ENCODE measurements at places on chromosomes 12 and 14.

GRCh38 chr12:110717037-110717436 lies 25.7 kb downstream of the PPP1CC start:
- no peak for DNase-seq

- peak; percentile 40 for DNase-seq
These were observed 26.6 kb upstream of the LTA4H start for GRCh38 chr12:96061864-96062453.

DNA sequence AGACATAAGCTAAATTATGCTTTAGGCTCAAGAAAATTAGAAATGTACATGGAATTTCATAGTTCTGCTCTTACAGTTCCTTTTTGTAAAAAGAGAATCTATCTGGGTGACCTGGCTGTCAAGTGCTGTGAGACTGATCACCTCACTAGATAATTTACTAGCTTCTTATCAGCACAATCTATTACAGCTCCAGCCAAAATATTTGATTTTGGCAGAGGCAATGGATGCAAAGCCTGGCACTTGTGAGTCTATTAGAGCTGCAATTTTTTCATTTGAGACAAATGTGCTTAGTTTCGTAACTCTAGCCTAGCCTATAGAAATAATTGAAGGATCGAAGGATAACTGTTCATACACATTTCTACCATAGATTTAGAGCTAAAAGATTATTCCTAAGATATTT lies 927.5 kb downstream of the SLC6A15 start:
- peak; percentile 3 for DNase-seq

GRCh38 chr12:50581226-50582184 lies 76.7 kb downstream of the DIP2B start:
- DNase-seq: no peak

GRCh38 chr14:22821193-22822015 lies 6.2 kb upstream of the SLC7A7 start:
- DNase-seq: no peak

- DNase-seq: no peak
These were observed 1.0 kb upstream of the KDM2B start for GRCh38 chr12:121581686-121582429.

- DNase-seq: no peak
These were observed 7.1 kb downstream of the RHOF start for GRCh38 chr12:121786440-121786825.

DNA sequence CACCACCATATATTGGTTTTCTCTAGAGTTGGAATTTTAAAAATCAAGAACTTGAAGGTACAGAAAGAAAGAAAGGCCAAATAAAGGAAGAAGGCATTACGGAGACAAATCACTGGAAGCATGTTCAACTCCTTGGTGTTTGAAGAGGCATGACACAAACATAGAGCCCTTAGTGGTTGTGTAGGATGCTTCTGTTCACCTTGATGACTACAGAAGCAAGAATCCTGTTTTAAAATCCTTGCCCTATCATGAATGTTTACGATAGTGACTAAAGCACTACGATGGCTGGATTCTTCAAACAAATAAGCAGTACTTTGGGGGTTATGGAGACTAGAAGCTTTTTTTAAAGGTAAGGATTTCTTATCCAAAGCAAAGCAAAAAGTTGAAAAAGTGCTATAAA lies 10.3 kb upstream of the ISM2 start:
- no peak for DNase-seq

GRCh38 chr12:30098677-30099076 lies 314.9 kb upstream of the TMTC1 start:
- DNase-seq: no peak

- DNase-seq: no peak
These were observed 267.6 kb downstream of the ADGRD1 start for GRCh38 chr12:131221061-131221956.

DNA sequence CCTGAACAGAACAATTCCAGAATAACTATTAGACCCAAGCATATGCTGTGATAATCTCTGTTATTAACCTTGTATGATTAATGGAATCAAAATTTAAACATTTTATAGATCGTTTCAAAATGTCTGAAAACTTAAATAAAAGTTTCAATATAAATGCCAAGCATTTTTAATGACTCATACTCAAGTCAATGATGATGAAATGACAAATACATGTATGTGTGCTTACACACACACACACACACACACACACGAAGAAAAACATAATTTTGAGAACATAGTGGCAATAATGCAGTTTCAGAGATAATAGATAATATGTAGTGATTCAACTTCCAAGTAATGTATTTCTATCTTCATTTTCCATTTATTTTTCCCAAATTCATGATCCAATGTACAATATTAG lies 384.9 kb upstream of the FOXG1 start:
- DNase-seq: no peak

- DNase-seq: no peak
These were observed 134.1 kb upstream of the SSTR1 start for GRCh38 chr14:38073641-38074040.

- no peak for DNase-seq
These were observed 18.6 kb downstream of the C14orf132 start for GRCh38 chr14:96057738-96058137.

GRCh38 chr14:52286661-52287649 lies 19.5 kb downstream of the PTGDR start:
- no peak for DNase-seq

- DNase-seq: no peak
These were observed 156.4 kb downstream of the NEDD1 start for GRCh38 chr12:97063292-97063935.

DNA sequence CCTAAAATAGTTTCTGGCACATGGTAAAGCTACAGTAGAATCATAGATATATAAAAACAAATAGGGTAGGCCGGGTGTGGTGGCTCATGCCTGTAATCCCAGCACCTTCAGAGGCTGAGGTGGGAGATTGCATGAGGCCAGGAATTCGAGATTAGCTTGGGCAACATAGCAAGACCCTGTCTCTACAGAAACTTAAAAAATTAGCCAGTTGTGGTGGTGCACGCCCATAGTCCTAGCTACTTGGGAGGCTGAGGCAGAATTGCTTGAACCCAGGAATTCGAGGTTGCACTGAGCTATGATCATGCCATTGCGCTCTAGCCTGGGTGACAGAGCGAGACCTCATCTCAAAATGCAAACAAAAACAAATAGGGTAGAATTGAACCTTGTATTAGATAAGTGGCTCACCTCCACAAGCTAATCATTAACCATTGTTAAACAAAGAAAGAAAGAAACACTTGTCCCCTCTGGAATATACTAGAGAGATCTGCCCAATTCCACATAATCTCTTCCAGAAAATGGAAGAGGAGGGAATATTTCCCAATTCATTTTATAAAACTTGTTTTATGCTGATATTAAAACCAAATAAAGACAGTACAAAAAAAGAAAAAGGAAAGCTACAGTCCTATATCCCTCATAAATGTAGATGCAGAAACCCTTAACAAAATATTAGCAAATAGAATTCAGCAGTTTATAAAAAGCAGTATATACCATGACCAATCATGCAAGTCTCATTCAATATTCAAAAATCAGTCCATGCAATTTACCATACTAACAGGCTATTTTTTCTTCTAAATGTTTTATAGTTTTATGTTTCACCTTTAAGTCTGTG lies 22.7 kb upstream of the DHRS2 start:
- no peak for DNase-seq

- no peak for DNase-seq
These were observed 21.6 kb downstream of the PYM1 start for GRCh38 chr12:55906056-55906455.

- DNase-seq: peak; percentile 21
These were observed 930.5 kb upstream of the NOVA1 start for GRCh38 chr14:27528328-27528727.

DNA sequence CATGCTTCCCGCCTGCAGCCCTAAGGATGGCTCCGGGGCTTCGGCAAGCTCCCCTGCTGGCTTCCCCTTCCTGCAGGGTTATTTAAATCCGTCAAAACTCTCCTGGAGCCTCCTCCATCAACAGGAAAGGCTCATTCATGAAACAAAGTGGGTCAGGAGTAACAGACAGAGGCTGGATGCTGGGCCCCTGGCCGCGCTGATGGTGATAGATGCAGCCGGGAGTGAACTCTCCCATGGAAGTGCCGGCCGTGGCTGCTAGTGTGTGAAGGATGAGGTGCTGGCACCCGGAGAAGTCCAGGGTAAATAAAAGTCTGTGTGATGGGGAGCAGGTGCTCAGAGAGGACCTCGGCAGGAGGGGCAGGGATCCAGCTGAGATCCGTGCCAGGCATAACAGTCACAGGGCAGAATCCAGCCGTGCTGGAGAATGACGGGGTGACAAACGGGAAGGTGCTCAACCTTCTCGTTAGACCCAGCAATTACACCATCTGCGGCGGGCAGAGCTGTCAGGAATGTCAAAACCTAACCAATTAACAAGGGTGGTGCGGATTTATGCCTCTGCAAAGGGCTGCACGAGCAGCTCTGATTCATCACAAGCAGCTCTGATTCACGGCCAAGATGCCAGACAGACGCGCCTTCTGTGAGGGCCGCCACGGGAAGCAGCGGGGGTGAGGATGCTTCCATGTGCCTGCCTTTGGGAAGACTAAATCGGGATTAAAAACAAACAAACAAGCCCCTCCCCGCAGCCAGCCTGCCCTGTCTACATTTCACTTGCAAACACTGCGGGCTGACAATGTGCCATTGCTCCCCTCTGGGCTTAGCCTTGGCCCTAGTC lies 55.6 kb downstream of the SYNE3 start:
- peak; percentile 67 for DNase-seq

DNA sequence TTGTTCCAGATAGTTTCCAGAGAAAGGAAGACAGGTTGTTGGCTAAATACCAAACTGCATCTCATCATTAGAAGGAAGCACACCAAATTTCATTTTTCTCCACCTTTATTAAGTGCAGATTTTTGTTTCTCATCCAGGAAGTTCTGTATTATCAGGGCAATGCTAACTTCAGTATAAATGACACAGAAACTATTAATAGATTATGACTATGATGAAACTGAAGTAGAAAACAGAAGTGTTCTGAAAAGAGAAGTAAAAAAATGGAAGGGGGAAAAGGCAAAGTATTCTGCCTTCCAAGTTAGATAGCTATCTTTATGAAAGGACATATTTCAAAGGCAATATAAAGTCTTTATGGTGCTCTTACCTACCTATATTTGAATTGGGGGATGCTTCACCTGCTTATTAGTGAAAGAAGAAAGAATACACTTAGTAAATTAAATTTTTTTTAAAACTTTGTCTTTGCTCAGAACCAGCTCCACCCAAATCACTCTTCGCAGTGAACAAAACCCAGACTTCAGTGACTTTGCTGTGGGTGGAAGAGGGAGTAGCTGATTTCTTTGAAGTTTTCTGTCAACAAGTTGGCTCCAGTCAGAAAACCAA lies 223.9 kb downstream of the PTPRO start:
- no peak for DNase-seq

DNA sequence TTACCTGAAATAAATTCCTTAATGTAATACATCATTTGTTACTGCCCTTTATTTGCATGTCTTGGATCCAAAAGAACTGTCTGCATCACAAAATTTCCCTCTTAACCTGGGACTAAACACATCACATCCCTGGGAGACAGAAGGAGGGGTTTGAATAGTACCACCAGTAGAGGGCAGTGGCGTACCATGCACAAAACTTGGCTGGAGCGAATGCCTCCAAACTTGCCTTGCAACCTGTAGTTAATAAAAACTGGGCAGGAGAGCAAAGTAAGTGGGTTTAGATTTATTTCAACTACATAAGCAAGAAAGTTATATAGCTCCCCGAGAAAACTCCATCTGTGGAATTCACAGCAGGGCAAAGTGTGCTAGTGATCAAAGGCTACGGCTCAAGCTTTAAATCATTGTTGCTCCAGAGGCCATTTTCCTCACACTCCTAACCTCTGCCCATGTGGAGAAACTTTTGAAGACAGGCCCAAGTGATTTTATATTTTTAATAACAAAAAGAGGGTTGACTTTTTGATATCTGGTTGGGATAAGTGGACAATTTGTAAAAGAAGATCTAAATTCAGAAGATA lies 1176.7 kb upstream of the SEL1L start:
- DNase-seq: peak; percentile 61

DNA sequence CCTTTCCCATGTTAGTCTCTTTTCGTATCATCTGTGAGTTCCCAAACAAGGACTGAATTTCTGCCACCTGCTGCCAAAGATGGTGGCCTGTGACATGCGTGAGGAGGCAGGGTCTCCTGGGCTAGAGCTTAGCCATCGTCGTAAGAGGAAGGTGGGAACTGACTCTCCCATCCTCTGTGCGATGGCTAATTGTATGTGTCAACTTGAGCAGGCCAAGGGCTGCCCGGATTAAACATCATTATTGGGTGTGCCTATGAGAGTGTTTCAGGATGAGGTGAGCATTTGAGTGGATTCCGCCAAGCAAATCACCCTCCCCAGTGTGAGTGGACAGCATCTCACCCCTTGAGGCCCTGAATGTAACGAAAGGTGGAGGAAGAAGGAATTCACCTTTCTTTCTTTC lies 220.7 kb upstream of the DIO3 start:
- DNase-seq: no peak

DNA sequence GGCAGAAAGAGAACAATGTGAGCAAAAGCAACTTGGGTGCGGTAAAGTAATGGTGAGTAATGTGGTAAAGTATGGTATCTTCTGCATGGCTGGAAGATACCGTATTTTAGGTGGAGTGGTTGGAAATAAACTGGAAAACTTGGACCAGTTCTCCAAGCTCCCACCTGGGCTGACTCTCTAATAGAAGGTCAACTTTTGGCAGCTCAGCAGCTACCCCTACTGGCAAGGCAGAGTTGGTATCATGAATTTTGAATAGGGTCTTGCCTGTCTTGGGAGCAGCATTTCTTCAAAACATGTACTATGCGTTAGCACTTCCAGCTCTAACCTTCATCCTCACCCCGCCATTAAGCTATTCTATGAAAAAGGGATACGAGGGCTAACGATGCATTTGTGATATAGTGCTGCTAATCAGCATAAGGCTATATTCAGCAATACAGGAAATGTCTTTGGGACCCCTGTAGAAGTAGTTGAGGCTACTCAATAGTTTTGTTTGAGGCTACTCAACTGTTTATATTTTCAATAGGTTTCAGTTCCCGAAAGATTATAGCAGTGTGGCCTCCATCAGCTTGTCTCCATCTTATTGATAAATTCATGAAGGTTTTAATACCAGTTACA lies 276.3 kb upstream of the FAR2 start:
- DNase-seq: peak; percentile 32

GRCh38 chr14:51805541-51805940 lies 54.9 kb upstream of the GNG2 start:
- DNase-seq: no peak

DNA sequence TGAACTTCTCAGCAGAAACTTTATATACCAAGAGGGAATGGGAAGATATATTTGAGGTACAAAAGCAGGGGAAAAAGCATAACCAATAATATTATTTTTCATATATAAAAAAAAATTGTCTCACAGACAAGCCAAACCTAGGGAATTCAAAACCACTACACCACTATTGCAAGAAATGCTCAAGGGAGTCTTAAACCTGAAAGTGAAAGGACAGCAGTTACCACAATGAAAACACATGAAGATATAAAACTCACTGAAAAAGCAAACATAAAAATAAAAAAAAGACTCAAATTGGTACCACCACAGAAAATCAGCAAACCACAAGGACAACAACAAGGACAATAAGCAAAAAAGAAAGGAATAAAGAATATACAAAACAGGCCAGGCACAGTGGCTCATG lies 131.9 kb downstream of the CEP128 start:
- DNase-seq: no peak

Data from NCI-H2171 (cell line).